ENCODE measurements at places on chromosomes 2 and 18.

- DNase-seq = no peak
These were observed 377.3 kb downstream of the LNPK start for GRCh38 chr2:175624785-175625184.

- DNase-seq = no peak
These were observed 314.0 kb downstream of the TMX3 start for GRCh38 chr18:68400889-68401288.

- DNase-seq = no peak
These were observed 614.3 kb upstream of the SLC8A1 start for GRCh38 chr2:41066168-41066567.

- no peak for DNase-seq
These were observed 68.8 kb downstream of the CLHC1 start for GRCh38 chr2:55163274-55163721.

GRCh38 chr2:27954771-27955383, 64.3 kb downstream of the BABAM2 start:
- peak; percentile 74 for DNase-seq

DNA sequence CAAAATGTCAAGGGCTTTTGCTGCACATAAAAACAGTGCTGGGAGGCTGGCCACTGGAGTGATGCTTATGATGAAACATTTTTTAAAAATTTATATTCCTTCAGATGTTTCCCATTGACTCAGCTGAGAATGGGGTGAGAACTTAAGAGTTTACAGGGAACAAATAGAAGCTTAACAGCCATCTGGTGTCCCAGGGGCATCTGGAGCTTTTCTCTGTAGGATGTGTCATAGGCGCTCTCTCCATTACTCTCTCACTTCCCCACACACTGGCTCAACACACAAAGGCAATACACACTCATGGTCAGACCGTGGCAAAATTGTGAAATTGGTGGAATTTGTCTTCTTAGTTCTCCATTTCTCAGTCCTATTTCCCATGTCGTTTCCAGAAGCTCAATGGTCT, 783.1 kb upstream of the LRRTM1 start:
- no peak for DNase-seq

DNA sequence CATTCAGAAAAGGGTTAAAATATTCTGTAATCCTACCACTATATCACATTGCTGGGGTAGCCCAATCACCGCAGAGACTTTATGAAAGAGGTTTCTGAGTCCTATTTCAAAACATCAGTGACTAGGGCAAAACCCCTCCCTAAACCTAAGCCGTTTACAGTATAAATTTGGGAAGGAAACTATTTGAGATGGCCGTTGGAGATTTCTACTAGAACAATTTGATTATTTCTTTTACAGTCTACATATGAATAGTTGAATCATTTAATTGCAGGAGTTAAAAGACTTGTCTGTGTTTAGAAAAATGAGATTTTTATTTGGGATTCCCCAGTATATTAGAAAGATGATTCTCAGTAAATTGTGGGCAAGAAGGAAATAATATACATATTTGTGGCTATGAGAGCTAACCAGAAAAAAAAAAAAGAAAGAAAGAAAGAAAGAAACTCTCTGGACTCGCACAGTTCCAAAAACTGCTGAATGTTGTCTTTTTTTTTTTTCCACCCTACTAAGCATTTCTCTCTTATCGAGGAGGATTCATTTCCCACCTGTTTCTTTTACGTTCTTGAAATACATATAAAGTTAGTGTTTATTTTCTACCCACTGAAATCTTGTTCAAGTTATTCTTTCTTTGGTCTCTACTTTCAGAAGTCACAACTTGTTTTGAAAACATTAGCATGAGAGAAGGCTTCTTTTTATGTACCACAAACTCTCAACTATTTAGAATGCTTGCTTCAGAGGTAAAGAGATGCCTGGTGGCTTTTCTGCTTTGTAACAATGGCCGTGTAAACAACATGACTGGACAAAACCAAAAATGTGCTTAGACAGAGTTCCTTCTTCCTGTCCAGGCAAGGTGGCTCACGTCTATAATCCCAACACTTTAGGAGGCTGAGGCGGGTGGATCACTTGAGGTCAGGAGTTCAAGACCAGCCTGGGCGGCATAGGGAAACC, 65.9 kb downstream of the BCL2 start:
- no peak for DNase-seq

DNA sequence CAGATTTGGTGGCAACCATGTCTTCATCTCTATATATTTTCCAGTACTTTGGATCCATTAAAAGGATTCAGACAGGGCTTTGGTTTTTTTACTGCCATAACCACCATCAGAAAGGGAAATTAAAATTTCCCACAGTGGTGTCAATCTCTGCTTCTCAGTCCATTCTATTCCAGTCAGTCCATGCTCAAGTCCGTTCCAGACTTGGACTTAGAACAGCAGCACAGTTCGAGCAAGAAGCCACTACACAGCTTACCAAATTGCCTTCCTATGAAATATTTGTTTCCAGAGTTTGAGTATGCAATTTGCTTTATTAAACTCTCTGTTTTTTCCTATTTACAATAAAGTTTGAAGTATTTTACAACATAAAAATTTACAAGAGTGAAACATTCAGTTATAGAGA, 306.5 kb upstream of the GULP1 start:
- no peak for DNase-seq

DNA sequence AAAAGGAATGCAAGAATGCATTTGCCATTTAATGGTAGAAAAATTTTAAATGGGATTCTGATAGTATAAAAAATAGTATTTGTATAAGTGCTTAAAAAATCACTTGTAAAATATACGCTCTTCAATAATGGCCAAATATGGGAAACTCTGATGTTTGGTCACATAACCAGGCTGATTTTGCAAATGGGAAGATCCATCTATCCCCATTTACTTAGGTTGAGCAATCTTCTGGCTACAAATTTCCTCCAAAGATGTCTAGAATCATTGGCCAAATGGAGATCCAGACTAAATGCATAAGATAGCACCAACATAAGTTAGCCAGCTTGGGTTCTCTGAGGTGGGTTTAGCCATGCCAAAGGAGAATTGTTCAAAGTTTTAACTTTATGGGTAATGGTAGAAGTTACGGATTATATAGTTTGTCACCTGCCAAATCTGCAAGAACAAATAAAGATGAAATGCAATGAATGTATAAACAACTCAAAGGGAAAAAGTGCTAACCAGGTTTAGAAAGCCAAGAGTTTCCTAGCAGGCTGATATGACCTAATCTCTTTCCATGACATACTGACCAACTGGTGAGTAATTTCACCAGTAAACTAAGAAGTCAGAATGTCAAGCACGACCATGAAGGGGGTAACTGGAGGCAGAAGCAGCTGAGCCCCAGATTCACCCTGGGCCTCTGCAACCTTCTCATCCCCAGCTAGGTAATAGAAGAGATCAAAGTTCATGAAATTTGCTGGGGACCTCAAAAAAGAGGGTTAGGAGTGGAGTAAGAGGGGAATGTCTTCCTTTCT, 10.0 kb downstream of the RHOB start:
- DNase-seq = peak; percentile 21

GRCh38 chr2:45649858-45650811, 1.3 kb upstream of the PRKCE start:
- peak; percentile 53 for DNase-seq

- no peak for DNase-seq
These were observed 131.4 kb upstream of the ID2 start for GRCh38 chr2:8550481-8550880.

- no peak for DNase-seq
These were observed 344.4 kb downstream of the CLIP4 start for GRCh38 chr2:29459445-29460179.

DNA sequence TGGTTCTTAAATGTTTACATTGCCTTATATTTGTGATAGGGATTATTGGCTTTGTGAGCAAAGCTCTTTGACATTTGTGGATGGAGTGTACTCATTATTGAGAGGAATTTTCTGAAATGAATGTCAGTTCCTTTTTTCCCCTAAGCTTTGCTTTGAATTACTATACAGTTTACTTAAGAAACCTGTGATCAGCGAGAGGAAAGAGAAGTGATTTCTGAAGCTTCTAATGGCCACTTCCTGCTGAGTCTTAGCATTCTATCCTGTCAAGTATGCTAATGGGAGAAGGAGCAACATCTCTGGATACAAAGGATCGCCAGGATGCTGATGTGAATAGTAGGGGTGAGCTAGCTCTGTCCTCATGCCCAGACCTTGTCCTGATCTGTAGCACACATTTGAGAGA, 47.8 kb upstream of the MGAT5 start:
- no peak for DNase-seq

- DNase-seq = peak; percentile 67
These were observed 2.7 kb downstream of the ZEB2 start for GRCh38 chr2:144516981-144517865.

DNA sequence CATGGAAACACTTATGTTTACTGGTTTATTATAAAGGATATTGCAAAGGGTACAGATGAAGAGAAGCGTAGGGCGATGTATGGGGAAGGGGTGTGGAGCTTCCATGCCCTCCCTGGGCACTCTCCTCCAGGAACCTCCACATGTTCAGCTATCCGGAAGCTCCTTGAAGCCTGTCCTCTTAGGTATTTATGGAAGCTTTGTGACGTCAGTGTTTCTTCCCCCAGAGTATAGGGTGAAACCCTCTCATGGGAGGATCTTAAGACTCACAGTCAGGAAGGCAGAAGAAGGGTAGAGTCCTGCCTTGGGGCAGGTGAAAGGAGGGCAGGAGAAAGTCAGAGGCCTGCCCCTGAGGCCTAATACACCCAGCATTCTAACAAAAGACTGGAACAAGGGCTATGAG, 61.3 kb upstream of the CREB1 start:
- no peak for DNase-seq

GRCh38 chr2:162506706-162507105, 162.8 kb downstream of the GCA start:
- no peak for DNase-seq

DNA sequence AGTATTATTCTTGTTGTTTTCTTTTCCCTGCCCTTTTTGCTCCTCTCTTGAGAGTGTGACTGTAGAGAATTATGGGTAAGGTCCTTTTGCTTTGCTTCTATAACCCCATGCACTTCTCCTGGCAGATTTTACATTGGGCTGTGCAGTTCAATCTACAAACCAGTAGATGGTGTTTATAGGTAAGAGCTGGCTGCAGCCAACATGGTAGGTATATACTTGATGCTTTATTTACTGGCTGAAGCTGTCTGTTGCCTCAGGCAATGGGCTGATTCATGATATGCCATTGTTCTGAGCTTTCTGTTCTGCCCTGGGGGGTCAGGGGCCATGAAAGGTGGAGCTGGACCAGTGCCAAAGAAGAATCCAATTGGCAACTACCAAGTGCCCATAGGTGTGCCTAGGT, 48.3 kb upstream of the MYL1 start:
- DNase-seq = no peak

DNA sequence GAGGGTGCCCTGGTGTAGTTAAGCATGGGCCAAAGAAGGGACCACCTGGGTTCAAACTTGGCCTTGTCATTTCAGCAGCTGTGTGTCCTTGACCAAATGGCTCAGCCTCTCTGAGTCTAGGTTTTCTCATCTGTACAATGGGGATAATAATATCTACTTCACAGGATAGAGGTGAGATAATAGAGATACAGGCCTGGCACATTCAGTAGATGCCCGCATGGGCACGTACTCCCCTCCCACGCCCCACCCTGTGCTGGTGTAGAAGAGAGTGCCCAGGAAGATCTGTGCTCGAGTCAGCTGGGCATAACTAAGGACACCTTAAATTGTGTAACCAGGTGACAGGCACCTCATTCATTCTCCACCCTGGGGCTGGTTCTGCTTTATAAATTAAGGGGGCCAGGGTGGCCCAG, 8.4 kb upstream of the TMEM185B start:
- no peak for DNase-seq

DNA sequence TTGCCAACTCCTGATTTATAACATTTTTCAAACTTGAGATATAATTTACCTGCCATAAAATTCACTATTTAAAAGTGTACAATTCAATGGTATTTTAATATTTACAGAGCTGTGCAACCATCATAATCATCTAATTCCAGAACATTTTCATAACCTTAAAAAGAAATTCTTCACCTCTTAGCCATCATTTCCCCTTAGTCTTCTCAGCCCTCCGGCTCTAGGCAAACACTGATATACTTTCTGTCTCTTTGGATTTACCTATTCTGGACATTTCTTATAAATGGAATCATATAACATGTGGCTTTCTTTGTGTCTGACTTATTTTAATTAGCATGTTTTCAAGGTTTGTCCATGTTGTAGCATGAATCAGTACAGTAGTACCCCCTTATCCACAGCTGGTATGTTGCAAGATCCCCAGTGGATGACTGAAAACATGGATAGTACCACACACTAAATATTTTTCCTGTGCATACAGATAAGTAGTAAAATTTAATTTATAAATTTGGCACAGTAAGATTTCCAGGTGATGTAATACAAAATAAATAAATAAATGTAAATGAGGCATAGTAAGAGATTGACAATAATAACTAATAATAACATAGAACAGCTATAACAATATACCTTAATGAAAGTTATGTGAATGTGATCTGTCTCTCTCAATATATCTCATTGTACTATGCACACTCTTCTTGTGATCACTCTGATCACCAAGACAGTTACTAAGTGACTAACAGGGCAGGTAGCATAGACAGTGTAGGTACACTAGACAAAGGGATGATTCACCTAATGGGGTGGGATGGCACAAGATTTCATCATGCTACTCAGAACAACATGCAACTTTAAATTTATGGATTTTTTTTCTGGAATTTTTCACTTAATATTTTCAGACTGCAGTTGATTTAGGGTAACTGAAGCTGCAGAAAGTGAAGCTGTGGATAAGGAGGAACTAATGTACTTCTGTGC, 73.1 kb downstream of the RAB3GAP1 start:
- no peak for DNase-seq

DNA sequence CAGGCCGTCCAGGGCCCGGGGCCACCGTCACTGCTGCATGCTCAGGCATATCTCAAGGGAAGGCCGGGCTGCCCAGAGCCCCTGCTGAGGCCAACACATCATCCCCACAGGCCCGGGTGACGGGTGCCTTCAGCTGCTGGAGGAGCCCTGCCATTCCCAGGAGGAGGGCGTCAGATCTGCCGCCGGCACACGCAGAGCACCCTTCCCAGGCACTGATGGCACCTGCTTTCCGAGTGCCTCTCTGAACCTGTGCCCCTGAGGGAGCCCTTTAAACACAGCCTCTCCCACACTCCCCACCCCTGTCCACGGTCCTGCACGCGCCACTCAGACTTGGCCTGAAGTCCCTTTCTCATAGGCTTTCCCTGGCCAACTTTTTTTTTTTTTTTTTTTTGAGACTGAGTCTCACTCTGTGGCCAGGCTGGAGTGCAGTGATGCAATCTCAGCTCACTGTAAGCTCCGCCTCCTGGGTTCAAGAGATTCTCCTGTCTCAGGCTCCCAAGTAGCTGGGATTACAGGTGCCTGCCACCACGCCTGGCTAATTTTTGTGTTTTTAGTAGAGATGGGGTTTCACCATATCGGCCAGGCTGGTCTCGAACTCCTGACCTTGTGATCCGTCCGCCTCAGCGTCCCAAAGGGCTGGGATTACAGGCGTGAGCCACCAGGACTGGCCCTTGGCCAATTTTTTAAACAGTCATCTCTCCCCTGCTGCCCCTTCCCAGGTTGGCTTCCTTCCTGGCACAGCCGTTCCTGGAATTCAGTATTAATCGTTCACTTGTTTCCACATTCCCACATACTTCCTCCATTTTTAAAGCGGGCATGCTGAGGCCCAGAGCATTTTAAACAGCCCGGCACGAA, 211.7 kb downstream of the NDUFA10 start:
- no peak for DNase-seq

- no peak for DNase-seq
These were observed 716.7 kb downstream of the DCDC2C start for GRCh38 chr2:4420032-4420431.

- no peak for DNase-seq
These were observed 131.1 kb downstream of the FMNL2 start for GRCh38 chr2:152466041-152466440.

Measured in activated T-cell treated with anti-CD3 and anti-CD28 coated beads, Interleukin-2, amount 50 U/mL, for 72 hours (primary cell).